Suprapubic skin (tissue), 4 donors: ENCODE measurements at places on chromosomes 16 and 17. TPM values are rescaled to one million over a fixed set of nuclear protein-coding genes. Genes with fewer than 3 reads are reported as not detected.

PYDC1 gene
- not detected for total RNA-seq

TSR1 gene
- total RNA-seq, result 68.6 TPM

G6PC1 gene
- not detected for total RNA-seq

OMG gene
- total RNA-seq, result not detected

PHKG2 gene
- 24.8 TPM for total RNA-seq

C17orf113 gene
- 0.60 TPM for total RNA-seq

SLC5A10 gene
- total RNA-seq, result 1.2 TPM

SLC12A3 gene
- 0.13 TPM for total RNA-seq

PIK3R5 gene
- 3.6 TPM for total RNA-seq

GPS2 gene
- total RNA-seq, result 123 TPM

TELO2 gene
- total RNA-seq, result 86.1 TPM

HSPB9 gene
- not detected for total RNA-seq

OSGIN1 gene
- 2.2 TPM for total RNA-seq

GPR142 gene
- not detected for total RNA-seq

SLFN13 gene
- 2.2 TPM for total RNA-seq

KIF19 gene
- 1.1 TPM for total RNA-seq

CCDC154 gene
- 0.39 TPM for total RNA-seq

PAFAH1B1 gene
- 124 TPM for total RNA-seq

SRSF2 gene
- total RNA-seq, result 170 TPM

OTOP3 gene
- total RNA-seq, result 0.65 TPM

KRT17 gene
- total RNA-seq, result 2,751 TPM

GPR179 gene
- total RNA-seq, result 0.17 TPM

BRIP1 gene
- total RNA-seq, result 5.1 TPM

CLEC18C gene
- total RNA-seq, result not detected

TBC1D3G gene
- total RNA-seq, result not detected

ITGAD gene
- not detected for total RNA-seq

MT4 gene
- total RNA-seq, result 113 TPM

FDXR gene
- total RNA-seq, result 29.6 TPM

MILR1 gene
- total RNA-seq, result 0.45 TPM

TSPAN10 gene
- total RNA-seq, result 9.2 TPM

WSCD1 gene
- total RNA-seq, result 4.9 TPM

CD300H gene
- not detected for total RNA-seq

CDH3 gene
- total RNA-seq, result 80.1 TPM

NIP7 gene
- total RNA-seq, result 16.2 TPM

NHERF1 gene
- 44.6 TPM for total RNA-seq

PRAC2 gene
- not detected for total RNA-seq

RCVRN gene
- 1.9 TPM for total RNA-seq

EFNB3 gene
- 8.9 TPM for total RNA-seq

NAGS gene
- total RNA-seq, result 1.9 TPM

ABCC11 gene
- total RNA-seq, result 0.55 TPM

MT1E gene
- 609 TPM for total RNA-seq

SDR42E2 gene
- total RNA-seq, result not detected

IRX3 gene
- 50.9 TPM for total RNA-seq

KRT12 gene
- total RNA-seq, result not detected

CTF1 gene
- 1.3 TPM for total RNA-seq

UMOD gene
- not detected for total RNA-seq

CORO6 gene
- total RNA-seq, result 7.4 TPM

MMP2 gene
- total RNA-seq, result 154 TPM

SLFN14 gene
- not detected for total RNA-seq

PRR29 gene
- total RNA-seq, result not detected

SYNGR3 gene
- total RNA-seq, result 1.7 TPM

CACNG1 gene
- total RNA-seq, result not detected

AANAT gene
- not detected for total RNA-seq

ZP2 gene
- not detected for total RNA-seq

RUNDC1 gene
- total RNA-seq, result 18.9 TPM
